ENCODE measurements at places on chromosomes 2 and 18.

DNA sequence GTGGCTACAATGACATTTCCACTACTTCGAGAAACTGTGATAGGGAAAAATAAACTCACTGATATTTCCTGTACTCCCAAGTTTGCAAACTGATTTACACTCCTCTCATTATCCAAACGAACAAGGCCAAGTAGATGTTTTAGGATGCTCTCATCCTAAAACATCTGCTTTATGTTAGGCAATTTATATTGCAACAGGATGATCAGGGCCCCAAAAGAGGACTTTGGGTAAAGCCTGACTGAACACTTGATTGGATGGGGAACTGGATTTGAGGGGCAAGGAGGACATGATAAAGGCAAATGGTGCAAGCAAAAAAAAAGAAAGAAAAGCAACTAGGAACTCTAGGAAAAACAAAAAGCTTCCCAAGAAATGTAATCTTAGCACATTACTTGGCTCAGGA lies 2.1 kb upstream of the HES6 start:
- DNase-seq, result no peak

DNA sequence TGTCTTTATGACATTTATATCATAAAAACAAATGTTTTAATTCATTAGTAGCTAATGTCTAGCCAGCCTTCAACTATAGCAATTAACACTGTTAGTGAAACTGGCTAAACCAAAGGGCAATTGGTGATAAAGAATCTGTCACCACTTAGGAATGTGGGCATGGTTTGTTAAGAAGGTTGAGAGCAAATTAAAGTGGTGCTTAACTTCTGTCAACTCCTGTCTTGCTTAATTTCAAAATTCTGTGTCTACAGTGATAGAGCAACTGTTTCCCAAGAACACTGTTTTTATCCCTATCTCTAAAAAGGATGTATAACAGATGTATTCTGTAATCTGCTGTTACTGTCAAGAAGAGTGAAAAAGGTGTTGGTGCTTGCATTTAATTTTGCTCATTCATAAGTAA lies 36.5 kb downstream of the CFAP36 start:
- peak; percentile 4 for DNase-seq

DNA sequence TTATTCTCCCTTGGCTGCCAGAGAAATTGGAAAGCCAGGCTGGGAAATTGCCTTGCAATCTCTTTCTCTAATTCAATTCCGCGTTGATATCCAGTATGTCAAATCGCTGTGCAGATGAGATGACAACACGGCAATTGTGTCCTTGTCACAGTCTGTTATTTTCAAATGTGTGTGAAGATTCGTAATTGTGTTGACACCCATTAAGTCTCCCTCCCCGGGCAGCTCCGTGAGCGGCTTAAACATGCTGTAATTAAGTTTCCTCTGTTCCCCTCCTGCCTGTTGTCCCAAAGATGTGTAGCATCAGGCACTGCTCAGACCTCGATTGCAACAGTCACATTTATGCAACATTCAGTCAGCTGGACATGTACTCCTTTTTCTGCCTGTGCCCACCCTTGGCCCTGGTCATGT lies 209.5 kb downstream of the LPIN1 start:
- no peak for DNase-seq

GRCh38 chr2:136116151-136116812 lies 1.7 kb downstream of the CXCR4 start:
- DNase-seq, result no peak

- DNase-seq, result no peak
These were observed 1131.7 kb upstream of the LRRTM1 start for GRCh38 chr2:81436256-81436655.

DNA sequence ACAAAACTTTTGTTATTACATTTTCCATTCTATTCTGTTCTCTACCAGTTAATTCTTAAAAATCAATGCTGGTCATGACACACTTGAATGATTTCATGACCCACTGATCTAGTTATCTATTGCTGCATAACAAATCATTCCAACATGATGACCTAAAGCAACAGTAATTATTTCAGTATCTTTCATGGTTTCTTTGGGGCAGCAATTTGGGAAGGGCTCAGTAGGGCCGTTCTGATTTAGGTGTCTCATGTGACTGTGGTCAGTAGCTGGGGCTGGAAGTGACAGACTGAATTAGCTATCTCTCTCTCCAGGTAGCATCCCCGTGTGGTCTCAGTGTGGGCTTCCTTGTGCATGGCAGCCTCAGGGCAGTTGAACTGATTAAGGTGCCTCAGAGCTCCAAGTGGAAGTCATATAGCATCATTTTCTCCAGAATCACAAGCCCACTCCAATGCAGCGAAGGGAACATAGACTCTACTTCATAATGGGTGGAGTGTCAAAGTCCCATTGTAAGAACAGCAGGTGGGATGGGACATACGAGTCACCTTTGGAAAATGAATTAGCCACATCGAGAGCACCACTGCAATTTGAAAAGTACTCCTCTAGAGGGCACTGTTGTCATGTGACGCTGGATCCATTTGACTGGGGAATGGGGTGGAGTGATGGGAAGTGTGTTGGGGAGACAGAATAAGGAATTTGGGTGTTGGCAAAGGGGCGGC lies 39.1 kb upstream of the FAM136A start:
- peak; percentile 34 for DNase-seq

- no peak for DNase-seq
These were observed 211.0 kb downstream of the TGIF1 start for GRCh38 chr18:3660739-3661515.

DNA sequence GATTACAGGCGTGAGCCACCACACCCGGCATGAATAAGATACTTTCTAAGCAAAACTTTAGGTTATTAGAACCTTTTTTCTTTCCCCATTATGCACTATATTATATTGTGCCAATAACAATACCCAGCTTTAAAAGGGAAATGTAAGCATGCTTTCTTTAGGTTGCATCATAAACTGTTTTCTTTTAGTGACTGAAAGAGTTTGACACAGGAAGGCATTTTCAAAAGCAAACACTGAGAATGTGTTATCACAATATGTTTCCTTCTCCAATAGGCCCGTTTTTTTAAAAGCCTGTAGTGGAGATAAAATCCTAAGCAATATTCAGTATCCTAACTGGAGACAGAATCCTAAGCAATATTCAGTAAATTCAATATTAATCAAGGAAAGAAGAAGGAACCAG lies 16.7 kb upstream of the EPB41L5 start:
- no peak for DNase-seq

- no peak for DNase-seq
These were observed 78.6 kb downstream of the ANKRD44 start for GRCh38 chr2:197232010-197232409.

- no peak for DNase-seq
These were observed 19.1 kb downstream of the PLA2R1 start for GRCh38 chr2:160043265-160043664.

GRCh38 chr2:101300164-101300563 lies 8.3 kb downstream of the RNF149 start:
- no peak for DNase-seq

DNA sequence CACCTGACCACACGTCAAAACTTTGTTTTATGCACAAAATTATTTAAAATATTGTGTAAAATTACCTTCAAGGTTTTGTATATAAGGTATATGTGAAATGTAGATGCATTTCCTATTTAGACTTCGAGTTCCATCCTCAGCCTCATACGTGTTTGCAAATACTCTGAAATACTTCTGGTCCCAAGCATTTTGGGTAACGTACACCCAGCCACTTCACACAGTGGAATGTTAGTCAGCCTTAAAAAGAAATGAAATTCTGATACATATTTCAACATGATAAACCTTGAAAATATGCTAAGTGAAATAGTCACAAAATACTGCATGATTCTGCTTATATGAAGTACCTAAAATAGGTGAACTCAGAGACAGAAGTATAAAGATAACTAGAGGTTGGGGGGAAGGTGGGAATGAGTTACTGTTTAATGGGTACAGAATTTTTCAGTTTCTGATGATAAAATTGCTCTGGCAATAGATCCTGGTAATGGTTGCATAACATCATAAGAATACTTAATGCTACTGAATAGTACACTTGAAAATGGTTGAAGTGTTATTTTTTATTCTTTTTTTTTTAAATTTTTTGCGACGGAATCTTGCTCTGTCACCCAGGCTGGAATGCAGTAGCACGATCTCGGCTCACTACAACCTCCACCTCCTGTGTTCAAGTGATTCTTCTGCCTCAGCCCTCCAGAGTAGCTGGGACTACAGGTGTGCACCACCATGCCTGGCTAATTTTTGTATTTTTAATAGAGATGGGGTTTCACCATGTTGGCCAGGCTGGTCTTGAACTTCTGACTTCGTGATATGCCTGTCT lies 24.0 kb downstream of the NOP58 start:
- DNase-seq, result no peak

DNA sequence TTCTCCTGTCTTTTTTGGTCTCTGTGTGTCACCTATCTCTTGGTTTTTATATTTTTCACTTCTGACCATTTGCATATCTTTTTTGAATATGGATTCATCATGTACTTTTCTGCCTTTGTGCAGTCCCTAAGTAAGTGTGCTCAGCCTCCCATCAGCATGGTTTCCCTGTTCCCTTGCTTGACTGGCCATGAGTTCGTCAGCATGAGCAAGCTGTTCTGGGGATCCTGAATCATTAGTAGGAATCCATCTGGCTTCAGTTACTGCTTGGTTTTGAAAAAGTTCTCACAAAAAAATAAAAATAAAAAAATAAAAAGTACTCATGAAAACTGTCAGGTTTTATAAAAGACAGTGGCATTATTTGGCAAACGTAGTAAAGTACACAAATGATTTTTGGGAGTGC lies 144.1 kb downstream of the NCOA1 start:
- DNase-seq, result peak; percentile 24

- no peak for DNase-seq
These were observed 10.5 kb upstream of the ZAP70 start for GRCh38 chr2:97702731-97703470.

DNA sequence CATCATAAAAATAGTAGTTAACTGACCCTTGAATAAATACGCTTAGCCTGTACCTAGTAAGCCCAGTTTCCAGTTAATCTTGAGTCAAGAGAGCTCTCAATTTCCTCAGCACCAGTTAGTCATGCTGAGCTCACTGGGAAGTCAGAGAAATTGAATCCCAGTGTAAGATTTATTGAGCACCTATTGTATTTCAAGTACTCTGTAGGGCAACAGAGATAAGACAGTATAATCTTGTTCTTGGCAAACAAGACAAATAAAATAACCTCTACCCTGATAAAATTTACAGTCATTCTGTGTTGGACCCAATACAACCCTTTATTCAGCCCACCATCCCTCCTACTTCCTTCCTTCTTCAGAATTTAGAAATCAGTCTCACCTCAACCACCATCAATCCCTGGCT lies 71.9 kb upstream of the NRP2 start:
- peak; percentile 40 for DNase-seq

GRCh38 chr2:200584639-200585038 lies 1.2 kb upstream of the AOX1 start:
- no peak for DNase-seq

DNA sequence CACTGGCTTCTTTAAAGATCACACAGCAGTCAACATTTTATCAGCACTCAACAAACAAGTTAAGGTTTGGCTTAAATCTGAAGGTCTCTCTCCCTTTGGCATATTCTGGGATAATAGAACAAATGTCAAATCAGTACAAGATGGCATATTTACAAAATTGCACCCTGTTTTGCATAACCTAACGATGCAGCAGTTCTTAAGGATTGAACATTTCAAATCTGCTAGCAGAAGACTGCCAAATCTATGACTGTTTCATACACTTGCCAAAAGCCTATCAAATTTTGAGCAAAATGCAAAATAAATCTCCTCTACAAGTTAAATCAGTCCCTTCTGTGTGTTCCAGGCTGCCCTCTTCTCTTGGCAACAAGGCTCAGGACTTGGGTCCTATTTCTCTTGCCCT lies 73.6 kb downstream of the DPP4 start:
- DNase-seq, result no peak

DNA sequence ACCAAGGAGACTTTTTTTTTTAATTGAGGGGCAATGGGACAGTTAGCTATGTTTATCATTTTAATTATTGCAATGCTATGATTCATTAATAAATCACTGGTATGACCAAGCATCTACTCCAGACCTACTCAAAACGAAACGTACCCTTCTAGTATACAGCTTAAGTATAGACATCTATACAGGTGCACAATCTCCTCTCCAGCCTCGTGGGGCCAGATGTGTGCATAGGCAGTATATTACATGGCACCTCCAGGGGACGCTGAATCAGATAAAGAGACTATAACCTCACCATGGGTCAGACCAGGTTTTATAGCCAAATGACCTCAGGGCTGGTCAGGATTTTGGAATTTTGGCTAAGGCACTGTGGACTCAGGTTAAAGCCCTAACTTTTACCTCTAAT lies 86.6 kb downstream of the SS18 start:
- no peak for DNase-seq

GRCh38 chr2:46812361-46813019 lies 103.1 kb downstream of the MCFD2 start:
- DNase-seq, result peak; percentile 70

GRCh38 chr2:47725808-47726207 lies 57.1 kb upstream of the MSH6 start:
- DNase-seq, result no peak

DNA sequence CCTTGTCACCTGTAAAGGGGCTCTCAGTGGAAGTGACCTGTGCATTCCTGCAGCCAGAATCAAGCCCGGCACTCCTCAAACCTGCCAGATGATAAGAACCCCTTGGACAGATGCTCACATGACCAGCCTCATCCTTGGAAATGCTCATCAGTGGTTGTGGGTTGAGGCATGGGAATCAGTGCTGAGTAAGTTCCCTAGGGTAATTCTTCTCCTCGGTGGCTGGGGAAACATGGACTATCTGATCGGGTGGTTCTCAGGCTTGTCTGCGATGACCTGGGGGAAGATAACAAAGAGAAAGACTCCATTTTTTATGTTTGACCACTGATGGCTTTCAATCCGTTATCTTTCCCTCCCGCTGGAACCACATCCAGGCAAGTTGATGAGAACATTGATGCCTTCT lies 84.0 kb downstream of the SPP2 start:
- DNase-seq, result no peak

GRCh38 chr2:16658076-16658739 lies 7.4 kb downstream of the CYRIA start:
- DNase-seq, result no peak

DNA sequence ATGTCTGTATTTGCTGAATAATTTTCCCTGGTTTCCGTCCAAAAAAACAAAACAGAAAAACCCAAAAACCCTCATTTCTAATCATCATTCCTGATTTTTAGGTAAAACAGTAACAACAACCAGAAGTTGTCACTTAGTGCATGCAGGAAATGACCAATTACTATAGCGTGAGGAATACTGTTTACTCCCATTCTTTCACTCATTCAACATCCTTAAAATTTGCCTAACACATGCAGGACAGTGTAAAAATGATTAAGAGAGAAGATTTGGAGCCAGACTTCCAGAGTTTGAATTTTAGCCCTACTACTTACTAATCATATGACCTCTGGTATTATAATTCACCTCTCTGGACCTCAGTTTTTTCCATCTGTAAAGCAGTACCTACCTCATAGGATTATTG lies 83.1 kb downstream of the FIGN start:
- DNase-seq, result peak; percentile 35
